ENCODE measurements at places on chromosomes 16 and 17.
A peak's percentile ranks its signal among the peaks of the same experiment; 100 is the strongest.

DNA sequence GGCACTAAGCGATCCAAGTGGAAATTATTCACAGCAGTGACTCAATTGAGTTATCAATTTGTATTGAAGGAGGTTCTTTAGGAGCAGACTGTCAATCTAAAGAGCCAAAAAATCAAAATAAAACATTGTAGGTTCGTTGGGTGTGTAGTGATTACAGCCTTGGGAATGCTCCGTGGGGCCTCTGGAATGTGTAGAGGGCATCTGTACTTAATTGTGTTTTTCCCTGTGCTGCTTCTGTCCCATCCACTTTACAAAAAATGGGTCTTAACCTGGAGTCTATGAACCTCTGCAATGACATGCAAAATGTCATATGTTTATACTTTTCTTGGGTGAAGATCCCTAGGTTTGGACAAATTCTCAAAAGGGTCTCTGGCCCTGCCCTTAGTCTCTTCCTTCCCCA, 215.1 kb downstream of the CCDC182 start:
- DNase-seq, result no peak

GRCh38 chr17:51005768-51006167, 114.9 kb downstream of the SPAG9 start:
- DNase-seq, result no peak

GRCh38 chr16:52825892-52826291, 226.8 kb downstream of the CHD9NB start:
- DNase-seq, result peak; percentile 64

GRCh38 chr16:23521037-23521743, 10.9 kb upstream of the GGA2 start:
- no peak for DNase-seq

DNA sequence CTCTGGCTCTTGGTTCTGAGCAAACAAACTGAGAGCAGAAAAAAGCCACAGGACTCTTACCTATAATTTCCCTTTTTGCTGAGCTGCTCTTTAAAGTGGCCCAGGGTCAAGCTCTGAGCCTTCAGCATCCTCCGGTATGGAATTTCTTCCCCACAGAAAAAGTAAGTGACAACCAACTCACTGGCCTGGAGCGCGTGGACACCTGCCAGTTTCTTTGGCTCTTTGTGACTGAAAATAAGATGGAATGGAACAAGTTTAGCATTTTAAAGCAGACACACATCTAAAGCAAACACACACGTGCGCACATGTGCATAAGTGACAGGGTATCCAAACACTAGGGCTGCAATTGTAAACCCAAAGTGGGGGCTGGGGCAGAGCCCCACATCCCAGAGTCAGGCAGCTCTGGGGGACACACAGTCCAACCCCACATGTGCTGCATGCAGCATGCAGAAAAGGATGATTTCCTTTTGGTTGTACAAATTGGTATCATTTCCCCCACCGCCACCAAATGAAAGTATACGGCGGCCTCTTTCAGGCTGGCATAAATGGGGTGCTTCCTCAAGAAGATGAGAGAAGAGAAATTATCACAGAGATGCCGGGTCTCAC, 27.5 kb downstream of the AXIN2 start:
- DNase-seq, result no peak

DNA sequence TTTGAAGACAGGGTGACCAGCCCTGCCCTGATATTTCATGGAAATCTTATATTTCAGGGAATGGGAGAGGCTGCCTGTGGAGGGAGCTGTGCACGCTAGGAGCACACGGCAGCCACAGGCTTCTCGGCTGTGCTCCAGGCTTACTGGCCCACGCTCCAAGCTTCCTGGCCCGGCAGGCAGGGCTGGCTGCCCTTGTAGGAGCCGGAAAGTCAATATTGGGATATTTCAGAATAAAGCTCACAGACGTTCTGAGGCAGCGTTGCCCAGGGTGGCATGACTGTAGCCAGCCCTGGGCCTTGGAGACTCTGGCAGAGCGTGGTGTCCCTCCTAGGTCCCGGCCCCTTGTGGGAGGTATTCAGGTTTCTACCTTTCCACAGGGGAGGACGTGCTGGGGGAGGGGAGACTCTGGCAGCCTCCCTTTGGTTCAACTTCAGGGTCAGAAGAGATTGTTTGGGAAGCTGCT, 95.6 kb downstream of the NPIPB11 start:
- DNase-seq, result no peak

- DNase-seq, result peak; percentile 32
These were observed 11.8 kb upstream of the MLYCD start for GRCh38 chr16:83887080-83887479.

DNA sequence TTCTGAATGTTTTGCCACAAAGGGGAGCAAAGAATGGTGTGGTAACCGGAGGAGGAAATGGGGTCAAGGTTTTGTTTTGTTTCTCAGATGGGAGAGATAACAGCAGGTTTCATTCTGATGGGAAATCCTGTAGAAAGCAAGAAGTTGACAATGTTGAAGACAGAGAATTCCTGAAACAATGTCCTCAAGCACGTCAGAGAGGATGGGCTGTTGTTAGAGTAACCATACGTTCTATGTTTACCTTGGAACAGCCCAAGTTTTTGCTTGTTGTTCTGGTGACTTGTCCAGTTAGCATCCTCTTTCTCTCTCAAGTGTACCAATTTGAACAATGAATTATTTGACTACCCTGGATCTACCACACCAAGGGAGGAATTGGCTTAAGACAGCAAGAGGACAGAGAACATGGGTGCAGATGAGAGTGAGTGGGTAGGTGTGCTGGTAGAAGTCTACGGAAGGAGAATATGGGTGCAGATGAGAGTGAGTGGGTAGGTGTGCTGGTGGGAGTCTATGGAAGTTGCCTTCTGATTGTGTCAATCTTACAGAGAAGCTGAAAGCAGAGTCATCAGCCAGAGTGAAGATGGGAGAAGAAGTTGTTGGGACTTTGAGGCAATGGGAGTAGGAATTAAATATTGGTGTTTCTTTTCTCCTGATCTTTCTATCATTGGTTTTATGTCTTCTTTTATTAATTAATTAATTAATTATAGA, 14.8 kb upstream of the NSRP1 start:
- no peak for DNase-seq

DNA sequence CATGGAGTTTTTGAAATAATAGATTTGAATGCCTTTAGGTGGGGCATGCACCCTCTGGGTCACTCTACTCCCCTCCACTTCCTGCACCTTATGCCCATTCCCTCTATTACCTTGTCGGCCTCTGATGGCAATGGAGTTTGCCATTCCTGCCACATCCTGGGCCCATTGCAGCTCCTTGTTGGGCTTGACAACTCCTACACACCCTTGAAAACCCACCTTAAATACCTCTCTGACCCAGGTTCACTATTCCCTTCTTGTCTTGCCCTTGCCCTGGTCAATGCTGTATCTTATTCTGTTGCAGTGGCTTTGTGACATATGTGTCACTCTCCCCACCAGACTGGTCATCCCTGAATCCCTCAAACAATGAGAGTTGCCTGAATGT, 2.4 kb downstream of the CCR7 start:
- no peak for DNase-seq

GRCh38 chr17:68588362-68588761, 12.8 kb downstream of the FAM20A start:
- DNase-seq, result no peak

GRCh38 chr17:17420082-17420481, 56.7 kb upstream of the MED9 start:
- DNase-seq, result no peak

GRCh38 chr17:81428948-81429774, 33.9 kb downstream of the BAHCC1 start:
- no peak for DNase-seq

- no peak for DNase-seq
These were observed 78.9 kb downstream of the C16orf95 start for GRCh38 chr16:87238361-87238715.

DNA sequence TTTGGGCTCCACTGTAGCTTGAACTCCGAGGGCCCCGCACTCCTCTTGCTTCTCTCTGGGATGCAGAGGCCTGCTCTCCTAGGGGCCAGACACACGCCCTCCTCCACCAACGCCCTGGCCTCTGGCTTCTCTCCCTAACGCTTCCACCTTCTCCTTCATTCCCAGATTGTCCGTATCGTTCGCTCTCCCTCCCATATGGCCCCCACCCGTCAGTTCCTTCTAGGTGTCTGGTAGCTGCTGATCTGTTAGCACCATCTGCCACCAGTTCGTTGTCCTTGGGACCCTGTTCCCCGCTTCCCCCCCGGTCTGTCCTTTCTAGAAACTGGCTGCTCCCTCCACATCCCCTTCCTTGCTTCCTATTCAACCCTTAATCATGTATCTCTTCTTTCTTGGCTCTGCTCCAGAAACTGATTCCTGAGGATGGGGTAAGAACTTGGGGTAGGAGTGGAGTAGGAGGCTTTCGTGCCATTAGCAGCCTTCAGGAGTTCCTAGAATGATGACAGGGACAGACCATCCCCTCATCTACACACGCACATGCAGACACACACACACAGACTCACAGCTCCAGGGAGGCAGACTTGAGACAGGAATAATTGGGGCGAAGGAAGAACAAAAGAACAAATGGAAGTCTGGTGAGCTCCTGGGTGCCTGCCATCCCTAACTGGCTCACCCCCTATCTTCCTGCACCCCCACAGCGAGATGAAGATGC, 4.3 kb downstream of the ATP1B2 start:
- peak; percentile 59 for DNase-seq

DNA sequence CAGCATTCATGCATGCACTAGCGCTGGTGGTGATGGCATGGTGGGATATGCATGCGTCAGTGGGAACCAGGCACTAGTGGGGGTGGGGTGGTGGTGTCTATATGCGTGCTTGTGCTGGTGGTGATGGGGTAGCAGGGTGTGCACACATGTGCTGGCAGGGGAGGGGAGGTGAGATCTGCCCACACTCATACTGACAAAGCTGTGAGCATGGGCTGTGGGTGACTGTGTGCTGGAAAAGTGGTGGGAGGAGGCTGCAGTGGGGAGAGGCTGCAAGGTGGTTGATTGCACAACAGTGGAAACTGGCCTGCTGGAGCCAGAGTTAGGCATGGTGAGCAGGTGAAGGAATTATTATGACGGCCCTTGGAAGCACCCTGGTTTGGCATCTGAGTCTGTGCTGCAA, 31.3 kb upstream of the TEKT1 start:
- DNase-seq, result no peak

DNA sequence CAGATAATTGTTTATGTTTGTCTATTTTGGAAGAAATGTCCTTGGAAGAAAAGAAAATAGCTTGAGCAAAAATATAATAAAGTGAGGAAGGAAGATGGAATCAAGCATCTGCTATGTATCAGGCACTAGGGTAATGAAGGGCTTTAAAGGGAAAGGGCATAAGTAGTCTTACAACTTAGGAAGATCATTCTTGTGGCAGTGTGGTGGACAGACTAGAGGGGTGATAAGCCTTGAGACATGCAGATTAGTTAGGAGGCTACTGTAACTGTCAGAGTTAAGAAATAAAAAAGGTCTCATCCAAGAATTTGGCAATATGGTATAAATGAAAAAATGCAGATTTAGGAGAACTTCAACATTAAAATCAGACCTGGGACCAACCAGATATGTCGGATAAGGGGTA, 14.9 kb downstream of the FAM222B start:
- DNase-seq, result no peak

GRCh38 chr16:50631985-50632576, 49.0 kb downstream of the SNX20 start:
- no peak for DNase-seq

GRCh38 chr17:59848778-59849177, 44.0 kb downstream of the TUBD1 start:
- DNase-seq, result peak; percentile 91

DNA sequence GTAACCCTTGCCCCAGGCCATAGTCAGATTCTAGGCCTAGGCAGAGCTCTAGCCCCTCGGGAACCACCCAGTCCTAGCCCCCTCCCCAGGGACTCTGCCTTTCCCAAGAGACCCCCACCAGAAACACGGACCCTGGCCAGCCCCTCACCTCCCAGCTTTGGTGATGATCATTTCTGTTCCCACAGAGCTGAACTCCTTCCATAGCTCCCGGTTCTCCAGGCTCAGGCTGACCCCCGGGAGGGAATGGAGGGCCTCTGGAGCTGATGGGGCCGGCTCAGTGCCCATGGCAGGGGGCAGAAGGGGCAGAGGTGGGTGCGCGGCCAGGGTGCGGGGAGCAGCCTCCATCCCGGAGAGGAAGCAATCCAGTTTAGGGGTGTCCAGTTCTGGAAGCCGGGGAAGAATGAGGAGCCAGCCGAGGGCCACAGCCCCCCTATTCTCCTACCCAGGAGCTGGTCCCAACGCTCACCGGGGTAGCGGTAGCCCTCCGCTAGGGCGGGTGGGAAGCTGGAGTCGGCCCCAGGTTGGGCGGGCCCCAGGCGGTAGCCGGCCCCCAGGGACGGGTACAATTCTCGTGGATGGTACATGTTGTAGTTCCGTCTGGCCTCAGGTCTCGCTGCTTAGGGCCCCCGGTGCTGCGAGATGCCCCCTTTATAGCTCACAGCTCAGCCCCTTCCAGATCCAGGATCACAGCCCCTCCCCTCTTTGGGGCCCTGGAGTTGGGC, 953 bp downstream of the TBX6 start:
- DNase-seq, result no peak

- DNase-seq, result peak; percentile 98
These were observed 33.4 kb upstream of the CLEC18A start for GRCh38 chr16:69917739-69918138.

GRCh38 chr17:8116776-8117175, 1.5 kb downstream of the ALOXE3 start:
- DNase-seq, result no peak

DNA sequence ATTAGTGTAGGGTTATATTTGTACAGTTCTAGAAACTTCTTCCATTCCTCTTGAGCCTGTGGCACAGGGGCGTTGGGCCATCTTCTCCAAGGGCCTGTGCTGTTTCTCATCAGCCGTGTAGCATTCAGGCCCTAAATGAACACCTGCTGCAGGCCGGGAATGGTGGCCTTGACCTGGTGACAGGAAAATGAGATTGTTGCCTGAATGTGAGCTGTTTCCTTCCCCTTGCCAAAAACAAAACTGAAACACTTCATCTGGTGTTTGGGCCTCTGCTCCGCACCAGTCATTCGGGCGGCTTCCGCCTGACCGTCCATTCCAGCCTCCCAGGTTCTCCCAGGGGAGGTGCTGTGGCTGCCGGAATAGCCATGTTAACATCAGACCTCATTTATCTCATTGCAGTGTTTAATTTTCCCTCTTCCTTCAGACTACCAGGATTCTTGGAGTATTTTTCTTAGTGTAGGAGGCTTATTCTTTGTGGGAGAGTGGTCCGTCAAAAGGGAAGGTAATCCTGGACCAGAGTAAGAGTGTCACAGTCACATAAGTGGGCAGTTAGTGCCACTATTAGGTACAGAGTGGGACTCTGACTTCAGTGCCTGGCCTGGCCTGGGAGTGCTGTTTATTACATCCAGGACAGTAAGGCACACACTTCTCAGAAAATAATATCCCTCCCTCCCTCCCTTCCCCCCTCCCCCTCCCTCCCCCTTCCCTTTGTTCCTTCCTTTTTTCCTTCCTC, 61.9 kb downstream of the WWP2 start:
- peak; percentile 51 for DNase-seq

- no peak for DNase-seq
These were observed 258.8 kb upstream of the CDH5 start for GRCh38 chr16:66107661-66108060.

DNA sequence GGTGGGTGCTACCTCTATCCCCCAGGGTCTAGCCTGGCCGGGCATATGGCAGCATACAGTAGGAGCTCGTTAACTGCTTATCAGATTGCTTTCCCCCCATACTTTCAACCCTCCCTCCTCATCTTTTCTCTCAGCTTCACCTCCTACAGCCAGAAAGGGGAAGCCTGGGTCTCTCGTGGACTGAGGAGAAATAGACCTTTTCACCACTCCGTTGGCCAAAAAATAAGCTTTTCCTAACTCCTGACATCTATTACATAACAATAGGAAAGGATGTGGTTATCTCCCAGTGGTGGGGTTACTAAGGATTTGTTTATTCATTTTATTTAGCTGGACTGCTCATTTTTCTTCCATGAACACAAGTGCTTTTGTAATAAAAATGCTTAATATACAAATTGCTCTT, 9.0 kb upstream of the CXCL16 start:
- peak; percentile 29 for DNase-seq
